Ureter (tissue), 1 donor: ENCODE measurements at places on chromosomes 11 and 22.
A peak's percentile ranks its signal among the peaks of the same experiment; 100 is the strongest.

GRCh38 chr22:33923660-33924246 lies 3.5 kb upstream of the LARGE1 start:
- DNase-seq = peak; percentile 74

DNA sequence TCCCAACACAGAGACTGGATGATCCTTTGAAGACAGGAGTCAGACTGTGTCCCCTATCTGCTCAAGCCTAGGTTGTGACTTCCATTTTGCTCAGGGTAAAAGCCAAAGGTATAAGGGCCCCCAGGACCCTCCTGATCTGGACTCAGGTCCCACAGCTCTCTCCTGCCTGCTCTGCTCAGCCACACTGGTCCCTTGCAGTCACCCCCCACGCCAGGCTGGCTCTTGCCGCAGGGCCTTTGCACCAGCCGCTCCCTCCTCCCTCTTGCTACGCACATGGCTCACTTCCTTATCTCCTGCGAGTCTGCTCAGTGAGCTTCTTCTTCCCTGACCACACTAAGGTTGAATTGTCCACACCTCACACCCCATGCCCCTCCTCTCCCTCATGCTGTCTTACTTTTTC lies 28.4 kb upstream of the CACNG2 start:
- DNase-seq = no peak

DNA sequence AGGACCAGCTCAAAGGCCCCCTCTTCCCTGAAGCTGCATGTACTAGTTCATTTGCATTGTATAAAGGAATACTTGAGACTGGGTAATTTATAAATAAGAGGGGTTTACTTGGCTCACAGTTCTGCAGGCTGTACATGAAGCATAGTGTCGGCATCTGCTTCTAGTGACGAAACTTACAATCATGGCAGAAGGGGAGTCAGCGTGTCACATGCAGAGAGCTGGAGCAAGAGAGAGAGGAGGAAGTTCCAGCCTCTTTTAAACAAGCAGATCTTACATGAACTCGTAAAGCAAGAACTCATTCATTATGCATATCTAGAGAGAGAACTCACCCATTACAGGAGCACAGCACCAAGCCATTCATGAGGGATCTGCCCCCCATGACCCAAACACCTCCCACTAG lies 7.1 kb upstream of the HMGXB4 start:
- DNase-seq = no peak

- DNase-seq = no peak
These were observed 5.1 kb downstream of the CHEK2 start for GRCh38 chr22:28736301-28737155.

- DNase-seq = no peak
These were observed 23.0 kb downstream of the ZFTA start for GRCh38 chr11:63745304-63746170.

DNA sequence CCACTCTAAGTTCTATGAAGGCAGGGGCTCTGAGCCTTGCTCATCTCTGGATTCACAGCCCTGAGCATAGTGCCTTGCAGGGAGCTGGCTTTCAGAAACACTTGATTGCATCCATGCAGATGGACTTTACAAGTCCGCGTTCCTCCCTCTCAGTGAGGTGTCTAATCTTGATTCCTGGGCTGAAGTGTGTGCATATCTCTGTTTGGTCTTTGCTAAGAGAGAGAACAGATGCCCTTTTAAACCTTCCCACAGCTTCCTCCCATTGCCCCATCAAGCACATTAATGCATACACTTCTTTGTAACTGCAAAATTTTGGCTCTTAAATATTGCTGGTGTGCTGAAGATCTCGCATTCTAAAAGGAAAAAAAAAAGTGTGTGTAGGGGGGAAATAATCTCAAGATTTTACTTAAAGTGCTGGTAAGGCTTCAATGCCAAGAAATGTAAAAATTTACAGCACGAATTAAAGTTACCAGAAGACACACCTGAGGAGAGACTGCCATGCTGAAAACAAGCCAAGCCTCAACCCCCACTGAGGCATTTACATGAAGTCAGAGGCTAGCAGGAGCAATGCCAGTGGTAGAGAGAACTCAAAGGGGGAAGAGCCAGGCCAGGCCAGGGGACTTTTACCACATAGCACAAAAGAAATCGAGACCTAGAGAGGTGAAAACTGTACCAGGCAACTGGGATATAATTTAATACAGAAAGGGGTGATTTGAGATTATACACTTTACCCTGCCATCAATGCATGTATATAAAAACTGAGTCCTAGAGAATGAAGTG lies 492.1 kb downstream of the SOX6 start:
- DNase-seq = no peak
